ENCODE measurements at places on chromosomes 5 and 9. TPM values are rescaled to one million over a fixed set of nuclear protein-coding genes. Genes with fewer than 3 reads are reported as not detected.

DNA sequence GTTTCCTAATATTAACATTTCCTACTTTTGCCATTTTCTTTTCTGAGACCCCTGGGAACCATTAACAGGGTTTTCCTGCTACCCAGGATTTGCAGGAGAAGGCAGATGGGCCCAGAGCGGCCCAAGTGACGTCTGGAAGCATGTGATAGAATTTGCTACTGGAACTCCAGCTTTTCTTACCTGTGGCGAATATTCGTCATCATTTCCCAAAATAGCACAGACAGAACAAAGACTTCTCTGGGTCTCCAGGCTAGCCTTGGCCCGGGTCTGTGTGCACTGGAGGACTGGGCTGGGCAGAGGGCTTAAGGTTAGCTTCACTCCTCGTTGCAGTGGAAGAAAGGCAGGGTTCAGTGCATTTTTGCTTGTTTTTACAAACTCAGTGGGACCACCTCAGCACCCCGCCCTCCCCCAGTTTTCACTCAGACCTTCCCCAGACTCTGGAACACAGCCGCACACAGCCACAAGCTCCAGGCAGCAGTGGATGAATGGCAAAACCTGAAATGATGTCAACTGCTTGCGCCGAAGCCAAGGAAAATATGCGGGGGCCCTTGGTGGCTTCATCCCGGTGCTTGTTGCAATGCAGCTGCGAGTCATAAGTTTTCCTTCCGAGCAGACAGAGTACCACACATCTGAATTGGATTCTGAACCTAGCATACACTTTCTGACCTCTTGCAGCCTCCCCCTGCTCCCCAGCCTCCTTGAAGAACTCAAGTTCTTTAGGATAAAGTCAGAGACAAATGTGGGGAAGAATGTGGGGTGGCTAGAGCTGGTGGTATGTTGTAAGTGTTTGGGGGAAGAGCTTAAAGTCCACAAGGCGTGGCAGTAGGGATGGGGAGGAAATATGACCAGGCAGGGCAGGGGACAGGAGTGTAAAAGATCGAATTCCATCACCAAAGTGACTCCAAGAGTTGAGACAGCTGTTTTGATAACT is 586.0 kb downstream of the CCDC171 start:
- no peak for ATAC-seq

GRCh38 chr5:61815339-61815738 is 483.3 kb downstream of the ZSWIM6 start:
- ATAC-seq: no peak

DNA sequence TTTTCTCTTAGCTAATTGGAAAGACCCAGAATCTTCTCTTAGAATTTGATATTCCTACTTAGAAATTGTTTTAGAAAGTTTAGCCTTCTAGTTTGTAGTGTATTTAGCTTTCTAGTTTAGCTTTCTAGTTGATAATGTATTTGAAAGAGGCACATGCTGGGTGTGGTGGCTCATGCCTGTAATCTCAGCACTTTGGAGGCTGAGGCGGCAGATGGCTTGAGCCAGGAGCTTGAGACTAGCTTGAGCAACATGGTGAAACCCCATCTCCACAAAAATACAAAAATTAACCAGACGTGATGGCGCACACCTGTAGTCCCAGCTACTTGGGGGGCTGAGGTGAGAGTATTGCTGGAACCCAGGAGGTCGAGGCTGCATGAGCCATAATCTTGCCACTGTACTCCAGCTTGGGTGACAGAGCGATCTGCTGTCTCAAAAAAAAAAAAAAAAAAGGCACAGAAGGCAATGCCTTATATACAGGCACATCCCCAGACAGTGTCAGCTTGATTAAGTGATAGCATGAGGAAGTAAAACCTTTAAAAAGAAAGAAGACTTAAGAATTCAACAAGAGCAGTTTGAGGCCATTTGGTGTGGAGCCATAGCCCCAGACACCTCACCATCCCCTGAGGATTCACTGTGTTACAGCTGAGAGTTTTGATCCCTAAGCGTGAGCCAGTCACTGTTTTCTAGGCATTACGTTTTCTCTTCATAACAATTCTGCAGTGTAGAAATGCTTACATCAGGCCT is 34.6 kb downstream of the ZSWIM6 start:
- ATAC-seq: no peak

- ATAC-seq: no peak
Observed at GRCh38 chr9:71322311-71322710, 200.9 kb upstream of the TRPM3 start.

GRCh38 chr5:167943343-167943742 is 348.1 kb upstream of the WWC1 start:
- ATAC-seq: no peak

GRCh38 chr5:94908889-94909480 is 290.5 kb downstream of the SLF1 start:
- no peak for ATAC-seq

ADAMTS13 gene
- 0.92 TPM for total RNA-seq

CD180 gene
- total RNA-seq: 0.24 TPM

PDCD1LG2 gene
- 0.32 TPM for total RNA-seq

IL5 gene
- total RNA-seq: not detected
